ENCODE measurements at places on chromosomes 12 and 14.

- no peak for DNase-seq
Measured at GRCh38 chr12:52615208-52615868, 3.0 kb downstream of the KRT73 start.

GRCh38 chr14:100345711-100346110 lies 22.6 kb downstream of the SLC25A47 start:
- DNase-seq: no peak

- peak; percentile 79 for DNase-seq
Measured at GRCh38 chr12:32542428-32543229, 136.5 kb upstream of the DNM1L start.

DNA sequence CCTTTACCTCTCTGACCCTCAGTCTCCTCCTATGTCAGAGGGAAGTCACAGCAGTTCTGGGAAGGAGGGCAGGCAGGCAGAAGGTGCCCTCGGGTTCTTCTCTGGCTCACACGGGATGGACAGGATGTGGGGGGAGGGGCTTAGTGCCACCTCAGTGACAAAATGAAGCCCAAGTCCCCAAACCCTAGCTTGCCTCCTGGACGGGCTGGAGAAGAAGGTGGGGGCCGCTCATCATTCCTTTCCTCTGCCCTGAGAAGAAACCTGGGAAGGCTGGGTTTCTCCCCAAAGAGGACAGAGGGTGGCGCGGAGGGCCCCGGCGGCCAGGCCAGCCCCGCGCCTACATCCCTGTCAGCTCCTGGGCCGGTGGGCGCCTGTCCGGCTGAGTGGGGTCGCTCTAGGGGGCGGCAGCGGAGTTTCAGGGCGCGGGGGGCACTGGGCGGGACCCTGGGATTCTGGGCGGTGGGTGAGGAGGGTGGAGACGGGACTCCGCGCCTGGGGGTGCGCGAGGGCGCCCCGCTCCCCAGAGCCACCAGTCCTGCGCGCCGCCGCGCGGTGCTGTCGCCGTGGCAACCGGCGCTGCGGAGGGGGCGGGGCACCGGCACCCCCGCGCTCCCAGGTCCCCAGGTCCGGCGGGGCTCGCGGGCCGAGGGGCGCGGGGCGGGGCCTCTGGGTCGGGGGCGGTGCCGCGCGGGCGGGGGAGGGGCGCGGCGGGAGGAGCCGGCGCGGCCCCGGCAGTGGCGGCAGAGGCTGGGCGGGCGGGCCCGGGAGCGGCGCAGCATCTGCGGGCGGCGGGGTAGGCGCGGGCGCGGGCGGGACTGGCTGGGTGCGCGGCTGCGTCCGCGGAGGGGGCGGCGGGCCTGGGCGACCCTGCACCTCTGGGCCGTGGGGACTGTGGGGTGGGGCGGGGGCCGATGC lies at the start of gene TMEM121:
TMEM121 (plus strand) TSS at position 723 of the 915 bp plus-strand sequence. CDS start 2,252 bp downstream, outside the sequence.
- peak; percentile 6 for DNase-seq

- DNase-seq: no peak
Measured at GRCh38 chr14:22537436-22538310, 51.4 kb downstream of the DAD1 start.

- no peak for DNase-seq
Measured at GRCh38 chr14:39015964-39016577, 87.0 kb downstream of the SEC23A start.

GRCh38 chr12:72089678-72090077 lies 151.0 kb downstream of the TPH2 start:
- no peak for DNase-seq

DNA sequence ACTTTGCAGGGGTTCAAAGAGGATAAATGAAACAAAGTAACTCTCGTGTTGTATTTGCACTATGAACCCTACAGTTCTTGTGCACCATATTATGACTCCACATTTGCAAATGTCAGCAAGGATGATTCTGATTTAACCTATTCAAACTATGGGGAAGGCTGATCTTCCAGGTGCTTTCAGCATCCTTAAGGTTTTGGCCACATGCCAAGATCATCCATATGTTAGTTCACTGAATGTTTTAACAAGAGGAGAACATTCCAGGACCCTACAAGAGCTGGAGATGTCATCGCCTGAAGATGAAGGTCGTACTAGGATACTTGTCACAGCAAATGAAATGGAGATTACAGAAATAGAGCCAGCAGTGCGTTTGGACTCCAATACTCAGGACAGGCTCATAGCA lies 114.2 kb downstream of the DHRS2 start:
- DNase-seq: no peak

DNA sequence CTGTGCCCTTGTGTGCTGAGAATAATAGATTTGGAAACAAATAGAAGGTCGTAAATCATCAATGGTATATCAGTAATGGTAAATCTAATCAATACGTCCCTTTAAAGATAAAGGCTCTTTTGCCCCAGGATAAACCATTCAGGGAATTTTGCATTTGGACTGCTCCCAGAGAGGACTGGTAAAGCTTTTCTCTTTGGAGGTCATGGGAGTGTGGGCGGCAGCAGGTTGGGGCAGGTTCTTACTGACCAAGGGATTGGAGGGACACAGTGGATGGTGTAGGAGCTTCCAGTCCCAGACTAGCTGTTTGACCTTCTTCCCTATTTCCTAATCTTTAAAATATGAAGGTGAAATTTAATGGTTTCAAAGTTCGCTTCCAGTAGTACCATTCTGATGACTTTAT lies 87.8 kb upstream of the NTF3 start:
- DNase-seq: no peak

- peak; percentile 65 for DNase-seq
Measured at GRCh38 chr12:121217761-121218160, 7.8 kb downstream of the P2RX4 start.

DNA sequence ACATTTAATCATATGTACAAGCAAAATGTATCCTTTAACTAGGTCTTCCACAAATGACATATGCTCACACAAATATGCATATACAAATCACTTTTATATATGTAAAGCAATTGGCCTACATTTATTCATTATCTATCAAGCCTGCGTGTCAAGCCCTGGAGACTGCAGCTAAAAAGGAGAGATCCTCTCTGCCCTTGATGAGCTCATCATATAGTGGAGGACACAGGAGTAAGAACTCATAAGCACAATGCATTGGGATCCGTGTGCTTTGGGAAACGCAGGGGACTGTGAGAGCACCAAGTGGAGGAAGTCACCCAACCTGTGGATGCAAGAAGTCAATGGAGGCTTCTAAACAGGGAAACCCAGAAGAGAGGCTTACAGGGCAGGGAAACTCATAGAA lies 735.7 kb downstream of the BCL11B start:
- no peak for DNase-seq

DNA sequence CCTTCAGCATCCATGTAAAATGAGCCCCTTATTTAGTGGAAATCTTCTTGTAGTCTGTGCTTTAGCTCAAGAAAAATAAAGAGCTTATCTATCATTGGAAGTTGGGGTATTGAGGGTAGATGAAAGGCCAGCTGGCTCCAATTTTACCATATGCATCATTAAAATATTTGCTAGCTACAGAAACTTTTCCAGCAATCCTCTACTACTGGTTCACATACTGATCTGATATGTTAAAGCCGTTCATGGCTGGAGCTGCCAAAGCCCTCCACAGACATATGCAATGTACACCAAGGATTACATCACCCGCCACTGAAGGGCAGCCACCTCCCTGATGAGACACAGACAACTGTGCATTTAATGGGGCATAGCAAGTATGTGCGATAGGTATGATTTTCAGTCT lies 1205.3 kb downstream of the GALC start:
- no peak for DNase-seq

- peak; percentile 10 for DNase-seq
Measured at GRCh38 chr14:98952593-98953350, 319.2 kb downstream of the BCL11B start.

DNA sequence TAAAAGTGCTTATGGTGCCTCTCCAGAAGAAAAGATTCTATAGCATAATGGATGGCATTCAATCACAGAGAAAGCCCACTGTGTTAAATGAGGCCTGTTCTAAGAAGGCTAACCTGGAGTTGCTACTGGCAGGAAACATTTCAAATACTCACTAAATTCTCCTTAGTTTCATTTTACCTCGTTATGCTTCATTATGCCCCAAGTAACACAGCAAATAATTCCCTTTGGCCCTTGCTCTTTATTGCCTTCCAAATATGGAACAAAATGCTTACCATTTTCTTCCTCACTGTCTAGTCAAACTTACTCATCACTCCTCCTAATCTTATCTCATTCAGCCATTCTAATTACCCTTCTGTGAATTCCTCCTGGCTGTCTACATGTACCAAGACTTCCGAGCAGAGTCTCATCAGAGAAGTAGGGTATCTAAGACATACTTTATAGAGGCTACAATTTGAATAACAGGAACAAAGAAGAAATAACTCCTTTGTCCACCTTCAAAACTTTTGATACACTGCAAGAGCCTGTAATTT lies 292.1 kb upstream of the CLEC14A start:
- DNase-seq: no peak

DNA sequence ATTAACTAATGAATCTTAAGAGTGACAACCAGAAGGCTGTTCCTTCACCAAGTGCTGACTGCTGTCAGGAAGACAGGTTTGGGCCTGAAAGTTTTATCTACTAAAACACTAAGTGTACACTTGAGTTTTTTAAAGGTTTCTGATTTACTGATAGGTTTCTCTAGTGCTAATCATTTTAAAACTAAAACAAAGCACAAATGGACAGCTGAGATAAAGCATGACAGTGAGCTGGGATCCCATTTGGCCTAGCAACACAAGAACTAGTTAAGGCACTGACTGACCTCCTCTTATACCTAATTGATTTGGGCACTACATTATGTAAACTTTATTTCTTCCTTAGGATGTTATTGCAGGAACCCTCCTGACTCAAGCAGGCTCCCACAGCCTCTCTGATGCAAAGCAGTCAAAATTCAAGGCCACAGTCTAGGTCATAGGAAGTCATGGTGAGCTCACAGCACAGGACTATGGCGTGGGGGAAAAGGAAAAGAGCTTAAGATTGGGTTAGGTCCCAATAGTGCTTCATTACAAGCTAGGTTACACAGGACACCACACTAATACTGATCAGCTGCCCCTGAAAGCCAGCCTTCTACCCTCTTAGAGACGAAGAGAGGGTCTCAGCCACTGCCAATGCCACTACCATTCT lies 3.5 kb downstream of the STXBP6 start:
- no peak for DNase-seq

DNA sequence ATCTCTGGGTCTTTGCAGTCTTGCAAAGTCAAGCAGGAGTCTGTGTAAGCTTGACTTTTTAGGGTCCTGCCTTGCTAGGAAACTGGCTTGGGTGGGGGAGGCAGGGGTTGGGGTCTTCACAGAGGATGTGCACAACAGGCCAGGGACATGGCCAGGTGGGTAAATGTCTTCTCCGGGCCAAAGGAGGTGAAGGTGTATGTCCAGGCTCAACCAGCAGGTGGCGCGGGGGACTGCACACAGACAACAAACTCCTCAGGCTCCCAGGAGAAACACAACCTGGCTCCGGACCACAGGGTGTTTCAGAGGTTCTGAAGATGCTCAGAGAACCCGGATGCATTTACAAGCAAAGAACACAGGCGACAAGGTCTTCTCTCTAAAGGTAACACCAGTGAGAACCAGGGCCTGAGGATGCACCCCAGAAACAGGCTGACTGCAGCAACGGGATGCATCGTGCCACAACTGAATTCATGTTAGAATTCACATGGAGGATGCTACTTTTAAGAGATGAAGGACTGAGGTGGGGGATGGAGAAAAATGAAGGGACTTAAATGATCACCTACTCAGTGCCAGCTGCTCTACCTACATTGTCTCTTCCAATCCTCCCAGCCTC lies 56.0 kb downstream of the PLEKHG3 start:
- peak; percentile 44 for DNase-seq

DNA sequence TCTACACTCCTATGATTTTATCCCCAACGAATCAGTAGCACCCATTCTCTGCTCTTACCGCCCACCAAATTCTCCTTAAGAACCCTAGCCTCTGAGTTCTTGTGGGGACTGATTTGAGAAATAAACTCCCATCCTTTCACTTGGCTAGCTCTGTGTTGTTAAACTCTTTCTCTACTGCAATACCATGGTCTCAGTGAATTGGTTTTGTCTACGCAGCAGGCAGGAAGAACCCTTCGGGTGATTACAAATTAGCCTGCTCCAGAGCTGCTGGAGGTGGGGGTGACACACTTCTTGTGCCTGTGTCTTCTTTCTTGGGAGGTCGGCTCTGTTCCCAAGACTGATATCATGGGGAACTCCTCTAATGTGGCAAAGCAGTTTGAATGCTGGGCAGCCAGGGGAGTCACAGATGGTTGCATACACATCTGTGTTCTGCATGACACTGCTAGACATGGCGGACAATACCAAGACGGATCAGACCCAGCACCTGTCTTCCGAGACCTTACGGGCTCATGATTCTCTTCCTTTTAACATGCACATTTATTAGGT lies 1.6 kb upstream of the C1S start:
- no peak for DNase-seq

DNA sequence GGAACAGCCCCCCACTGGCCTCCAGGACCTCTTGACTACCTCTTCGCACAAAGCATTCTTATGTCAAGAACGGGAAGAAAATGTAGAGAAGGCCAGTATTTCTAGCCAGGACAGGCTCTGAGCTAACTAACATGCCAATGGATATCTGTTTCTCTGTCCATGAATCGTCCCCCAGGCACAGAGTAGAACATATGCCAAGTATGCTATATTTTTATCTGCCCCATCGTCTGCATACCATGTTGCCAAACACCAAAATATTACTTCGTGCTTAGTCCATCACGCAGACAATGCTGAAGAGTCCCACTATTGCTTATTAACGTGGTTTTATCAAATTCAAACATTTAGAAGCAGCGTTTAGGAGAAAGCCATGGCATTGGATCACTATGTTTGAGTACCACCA lies 151.4 kb upstream of the CPSF6 start:
- DNase-seq: no peak

DNA sequence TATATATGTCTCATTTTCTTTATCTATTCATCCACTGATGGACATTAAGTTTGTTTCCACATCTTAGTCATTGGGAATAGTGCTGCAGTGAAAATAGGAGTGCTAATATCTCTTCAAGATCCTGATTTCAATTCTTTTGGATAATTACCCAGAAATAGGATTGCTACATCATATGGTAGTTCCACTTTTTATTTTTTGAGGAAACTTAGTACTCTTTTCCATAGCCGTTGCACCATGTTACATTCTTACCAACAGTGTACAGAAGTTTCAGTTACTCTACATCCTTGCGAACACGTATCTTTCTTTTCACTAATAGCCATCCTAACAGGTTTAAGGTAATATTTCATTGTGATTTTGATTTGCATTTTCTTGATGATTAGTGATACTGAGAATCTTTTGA lies 29.8 kb downstream of the TESPA1 start:
- no peak for DNase-seq

DNA sequence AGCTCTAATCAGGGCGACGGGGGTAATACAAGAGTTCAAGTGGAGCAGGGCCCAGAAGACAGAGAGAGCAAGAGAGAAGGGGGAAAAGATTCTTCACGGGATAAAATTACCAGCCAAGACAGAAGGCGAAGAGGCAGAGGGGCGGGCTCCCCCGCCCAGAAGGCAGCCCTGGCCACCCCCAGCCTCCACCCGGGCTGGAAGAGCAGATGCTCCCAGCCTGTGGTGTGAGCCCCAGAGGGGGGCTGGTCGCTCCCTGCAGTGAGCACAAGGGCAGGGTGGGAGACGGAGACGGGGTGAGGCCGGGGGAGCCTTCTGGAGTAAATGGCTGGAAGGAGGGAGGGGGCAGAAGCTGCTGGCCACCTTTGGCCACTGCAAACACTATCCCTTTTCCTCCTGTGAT lies 1035.6 kb downstream of the VRK1 start:
- no peak for DNase-seq

- no peak for DNase-seq
Measured at GRCh38 chr14:77284066-77284465, 13.1 kb upstream of the NGB start.

GRCh38 chr12:108602976-108603704 lies 5.3 kb upstream of the TMEM119 start:
- no peak for DNase-seq

GRCh38 chr12:9732921-9733461 lies at the start of gene CLECL1:
TSS of gene CLECL1 (minus strand) at chr12:9733097.
- DNase-seq: no peak

Measured in ACHN (cell line).